H4 (cell line): ENCODE measurements at places on chromosomes 12 and 14. TPM values are rescaled to one million over a fixed set of nuclear protein-coding genes. Genes with fewer than 3 reads are reported as not detected.
A peak's percentile ranks its signal among the peaks of the same experiment; 100 is the strongest.

The KRT71 gene
- not detected in 2 replicates for total RNA-seq

The TMEM229B gene
- total RNA-seq: 4.9 and 5.7 TPM in 2 replicates

GRCh38 chr12:118590406-118591150 lies 214.2 kb downstream of the SUDS3 start:
- no peak for DNase-seq

- DNase-seq: no peak
Observed at GRCh38 chr12:85894653-85895052, 20.6 kb downstream of the NTS start.

DNA sequence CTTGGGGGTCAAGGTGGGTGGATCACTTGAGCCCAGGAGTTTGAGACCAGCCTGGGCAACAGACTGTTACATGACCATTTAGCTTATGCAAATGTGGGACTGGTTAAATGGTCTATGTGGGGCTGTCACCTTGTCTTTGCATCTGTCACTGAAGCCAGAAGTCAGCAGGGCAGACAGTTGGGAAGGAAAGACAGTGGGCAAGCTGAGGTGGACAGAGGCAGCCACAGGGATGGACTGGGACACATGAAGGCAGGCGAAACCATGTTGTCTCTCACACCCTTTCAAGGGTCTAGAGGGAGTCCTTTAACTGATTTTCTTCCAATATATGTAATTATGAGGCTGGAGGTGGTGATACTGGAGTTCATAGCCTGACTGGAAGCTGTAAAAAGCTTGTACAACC lies 426.4 kb downstream of the TMEM121 start:
- DNase-seq: no peak

DNA sequence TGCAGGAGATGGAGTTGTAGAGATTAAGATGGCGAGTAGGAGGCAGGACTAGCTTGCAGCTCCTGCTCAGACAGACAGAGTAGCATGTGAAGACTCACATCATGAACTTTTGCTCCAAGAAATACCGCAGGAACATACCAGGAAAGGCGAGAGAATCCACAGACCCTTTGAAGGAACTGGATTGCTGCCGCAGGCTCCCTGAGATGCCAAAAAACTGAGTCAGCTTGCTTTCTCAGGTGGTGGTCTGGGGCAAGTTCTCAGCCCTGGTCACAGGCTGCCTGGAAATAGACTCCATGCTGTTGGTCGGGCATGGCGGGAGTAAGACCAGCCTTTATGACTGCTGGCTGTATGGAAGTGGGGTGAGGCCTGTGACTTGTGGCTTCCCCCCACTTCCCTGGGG lies 163.6 kb upstream of the NAV3 start:
- peak; percentile 93 for DNase-seq

DNA sequence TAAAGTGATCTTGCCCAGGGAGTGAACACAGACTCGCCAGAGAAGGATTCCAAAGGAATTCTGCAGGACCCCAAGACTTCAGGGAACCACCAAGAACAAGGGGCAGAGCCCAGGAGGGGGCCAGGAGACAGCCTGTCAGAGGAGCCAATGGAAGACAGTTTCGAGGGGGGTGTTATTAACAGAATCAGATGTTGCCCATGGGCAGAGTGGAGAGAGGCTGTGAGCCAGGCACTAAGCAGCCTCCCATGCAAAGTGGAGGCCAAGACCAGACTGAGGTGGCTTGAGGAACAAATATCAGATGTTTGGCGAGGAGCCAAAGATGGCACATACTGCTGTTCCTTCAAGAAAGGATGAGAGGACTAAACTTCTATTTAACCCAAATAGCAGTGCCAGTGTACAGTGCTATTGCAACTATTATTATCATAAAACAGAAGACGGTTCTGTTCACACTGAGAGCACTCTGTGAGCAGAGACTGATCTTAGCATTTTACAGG lies 12.6 kb downstream of the APPL2 start:
- DNase-seq: no peak

GRCh38 chr12:20268771-20269170 lies 99.6 kb upstream of the PDE3A start:
- DNase-seq: no peak

- peak; percentile 53 for DNase-seq
Observed at GRCh38 chr12:67161322-67161918, 107.7 kb upstream of the CAND1 start.

GRCh38 chr12:45966486-45966885 lies 23.9 kb downstream of the SCAF11 start:
- DNase-seq: no peak

- no peak for DNase-seq
Observed at GRCh38 chr12:116094475-116094874, 183.0 kb downstream of the MED13L start.

- DNase-seq: no peak
Observed at GRCh38 chr14:99125616-99126431, 146.2 kb downstream of the BCL11B start.
